ENCODE measurements at places on chromosomes 3 and 15.
A peak's percentile ranks its signal among the peaks of the same experiment; 100 is the strongest.

- no peak for DNase-seq
These were observed 156.6 kb upstream of the IL12A start for GRCh38 chr3:159832024-159832423.

DNA sequence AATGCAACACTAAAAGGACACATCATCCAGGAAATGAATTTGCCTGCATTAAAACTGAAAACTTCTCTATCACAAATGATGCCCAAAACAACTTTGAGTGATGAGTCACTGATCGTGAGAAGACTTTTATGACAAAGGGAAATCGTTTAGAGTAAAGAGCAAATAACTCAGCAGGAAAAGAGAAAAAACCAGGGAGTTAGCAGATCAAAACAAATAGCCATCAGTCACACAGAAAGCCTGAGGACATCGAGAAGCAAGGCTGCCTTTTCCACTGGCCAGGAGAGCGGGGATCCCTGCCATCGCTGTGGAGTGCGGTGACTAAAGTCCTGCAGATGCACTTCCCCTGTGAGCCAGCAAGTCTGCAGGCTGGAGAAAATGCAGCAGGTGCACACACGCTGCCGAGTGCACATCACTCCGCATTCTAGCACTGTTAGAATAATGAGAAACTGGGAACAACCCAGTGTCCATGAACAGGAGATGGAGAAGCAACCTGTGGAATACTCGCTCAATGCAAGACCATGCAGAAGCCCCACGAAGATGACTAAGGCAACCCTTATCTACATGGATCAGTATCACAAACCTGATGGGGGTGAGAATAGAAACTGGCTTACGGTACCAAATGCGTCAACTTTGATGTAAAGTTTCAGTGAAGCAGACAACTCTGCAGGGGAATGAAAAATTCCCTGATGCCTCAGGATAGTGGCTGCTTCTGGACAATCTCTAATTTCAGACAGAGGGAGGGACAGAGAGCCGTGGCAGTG, 86.4 kb downstream of the NSMCE3 start:
- no peak for DNase-seq

GRCh38 chr15:82532991-82533481, 7.2 kb downstream of the RPS17 start:
- no peak for DNase-seq

DNA sequence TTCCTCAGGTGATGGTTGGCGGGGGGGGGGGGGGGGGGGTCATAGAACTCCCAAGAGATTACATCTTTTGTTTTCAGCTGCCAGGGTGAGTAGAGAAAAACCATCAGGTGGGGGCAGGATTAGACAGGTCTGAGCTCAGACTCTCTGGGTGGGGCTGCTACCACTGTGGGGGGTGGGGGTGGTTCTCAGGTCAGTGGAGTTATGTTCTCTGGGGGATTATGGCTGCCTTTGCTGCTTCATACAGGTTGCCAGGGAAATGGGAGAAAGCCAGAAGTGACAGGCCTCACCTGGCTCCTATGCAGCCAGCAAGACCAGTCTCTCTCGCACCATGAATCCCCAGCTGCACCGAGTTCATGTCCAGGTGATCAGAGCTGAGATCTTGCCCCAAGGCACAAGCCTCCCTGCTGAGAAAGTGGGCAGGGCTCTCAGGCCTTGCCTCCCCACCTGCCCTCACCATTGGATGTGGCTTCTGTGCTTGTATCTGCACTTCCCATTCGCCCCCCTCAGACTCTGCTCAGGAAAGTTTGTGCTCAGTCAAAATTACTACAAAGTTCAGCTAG, 828.1 kb downstream of the MCTP2 start:
- DNase-seq = no peak

- DNase-seq = no peak
These were observed 59.7 kb downstream of the MSL2 start for GRCh38 chr3:136136454-136136853.

- no peak for DNase-seq
These were observed 28.7 kb downstream of the ATRIP start for GRCh38 chr3:48475188-48475587.

DNA sequence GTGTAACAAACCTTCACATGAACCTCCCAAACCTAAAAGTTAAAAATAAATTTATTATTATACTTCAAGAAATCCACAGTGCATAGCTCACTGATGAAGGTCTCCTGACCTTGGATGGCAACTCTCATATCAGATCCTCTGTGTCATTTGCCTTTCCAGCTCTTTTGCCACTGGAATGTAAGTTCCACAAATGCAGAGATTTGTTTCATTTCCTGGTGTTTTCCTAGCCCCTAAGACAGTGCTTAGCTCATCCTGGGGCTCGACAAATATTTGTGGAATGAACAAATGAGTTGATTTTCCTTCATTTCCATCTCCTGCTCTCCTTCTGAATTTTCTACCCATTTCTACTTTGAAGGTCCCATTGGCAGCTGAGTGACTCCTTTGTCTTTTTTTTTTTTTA, 56.0 kb downstream of the FRMD4B start:
- no peak for DNase-seq

- no peak for DNase-seq
These were observed 17.3 kb upstream of the SOX14 start for GRCh38 chr3:137746808-137747207.

GRCh38 chr3:67781218-67781617, 126.8 kb upstream of the SUCLG2 start:
- no peak for DNase-seq

GRCh38 chr15:25711164-25711563, 152.0 kb downstream of the ATP10A start:
- DNase-seq = no peak

GRCh38 chr3:42080453-42080872, 10.7 kb upstream of the TRAK1 start:
- no peak for DNase-seq

DNA sequence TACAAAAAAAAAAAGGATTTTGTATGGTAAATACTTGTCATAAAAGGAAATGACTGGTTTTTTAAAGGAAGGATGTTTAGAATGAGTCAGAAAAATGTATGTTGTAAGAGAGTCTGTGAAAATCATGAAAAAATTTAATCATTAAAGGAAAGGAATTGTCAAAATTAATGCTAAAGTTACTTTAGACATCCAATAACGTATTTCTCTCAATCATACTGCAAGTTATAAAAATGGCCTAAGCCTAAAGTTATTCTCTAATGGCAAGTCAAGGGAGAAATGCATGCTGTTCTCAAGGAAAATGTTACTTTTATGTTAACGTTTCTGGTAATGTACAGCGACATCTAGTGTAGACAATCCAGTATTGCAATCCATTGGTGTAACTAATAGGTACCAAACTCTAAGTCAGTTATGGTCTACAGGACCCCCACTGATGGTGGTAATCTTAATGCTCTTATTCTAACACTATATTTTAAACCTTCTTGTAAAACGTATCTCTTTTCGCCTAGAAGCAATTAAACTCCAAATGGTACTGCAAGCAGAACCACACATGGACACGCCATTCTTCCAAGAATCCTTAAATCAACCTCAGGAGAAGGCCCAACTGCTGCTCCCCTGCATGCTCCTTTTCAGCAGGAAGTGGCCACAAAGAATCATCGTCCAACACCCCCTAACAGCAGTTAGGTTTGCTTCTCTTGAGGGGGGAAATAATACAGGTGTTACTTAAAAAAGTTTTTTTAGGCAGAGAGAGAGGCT, 35.2 kb downstream of the NCEH1 start:
- DNase-seq = no peak

GRCh38 chr3:126781889-126782491, 78.0 kb downstream of the CHCHD6 start:
- DNase-seq = no peak

- no peak for DNase-seq
These were observed 50.2 kb downstream of the CHP1 start for GRCh38 chr15:41281236-41281635.

GRCh38 chr15:42704492-42704926, 32.4 kb downstream of the CDAN1 start:
- DNase-seq = peak; percentile 19

- DNase-seq = no peak
These were observed 2.6 kb downstream of the MORF4L1 start for GRCh38 chr15:78875107-78875914.

DNA sequence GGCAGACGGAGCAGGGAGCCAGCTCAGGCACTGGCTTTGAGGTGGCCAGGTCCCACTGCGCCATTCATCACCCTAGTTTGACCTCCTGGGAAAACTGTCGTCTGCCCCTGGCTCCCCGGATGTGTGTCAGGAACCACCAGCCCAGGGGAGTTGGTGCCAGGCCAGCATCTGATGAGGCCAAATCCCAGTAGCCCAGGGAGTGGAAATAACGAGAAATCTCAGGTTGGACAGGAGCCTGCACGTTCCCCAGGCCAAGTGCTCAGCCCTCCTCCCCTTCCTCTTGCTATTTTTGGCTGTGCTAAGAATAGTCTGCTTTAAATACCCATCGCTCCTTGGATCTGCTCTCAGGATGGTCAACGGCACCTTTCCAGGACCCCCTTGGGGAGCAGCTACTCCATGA, 93.1 kb upstream of the RPL32 start:
- DNase-seq = no peak

DNA sequence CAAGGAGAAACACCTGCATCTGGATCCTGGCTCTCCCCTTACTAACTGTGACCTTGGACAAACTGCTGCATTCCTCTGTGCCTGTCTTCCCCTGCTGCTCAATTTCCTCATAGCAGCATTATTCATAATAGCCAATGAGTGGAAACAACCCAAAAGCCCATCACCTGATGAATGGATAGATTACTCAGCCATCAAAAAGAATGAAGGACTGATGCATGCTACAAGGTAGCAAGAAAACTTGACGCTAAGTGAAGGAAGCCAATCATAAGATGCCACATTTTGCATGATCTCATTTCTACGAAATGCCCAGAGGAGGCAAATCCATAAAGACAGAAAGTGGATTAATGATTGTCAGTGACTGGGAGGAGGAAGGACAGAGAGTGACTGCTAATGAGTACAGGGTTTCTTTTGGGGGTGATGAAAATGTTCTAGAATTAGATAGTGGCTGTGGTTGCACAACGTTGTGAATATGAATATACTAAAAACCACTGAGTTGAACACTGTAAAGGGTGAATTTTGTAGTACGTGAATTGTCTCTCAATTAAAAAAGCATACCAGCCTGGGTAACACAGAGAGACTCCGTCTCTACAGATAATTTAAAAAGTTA, 11.2 kb downstream of the IGDCC4 start:
- no peak for DNase-seq

GRCh38 chr3:160213191-160213590, 12.0 kb upstream of the C3orf80 start:
- no peak for DNase-seq

DNA sequence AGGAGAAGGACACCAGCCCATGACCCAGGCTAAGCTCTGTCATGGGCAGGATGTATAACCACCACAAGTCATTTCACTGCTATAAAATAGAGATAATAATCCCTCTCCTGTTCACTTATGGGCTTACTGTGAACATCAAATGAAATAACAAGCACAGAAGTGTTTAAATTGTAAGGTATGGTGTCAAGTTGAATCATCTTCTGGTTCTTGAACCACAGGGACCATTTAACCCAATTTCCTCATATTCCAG, 44.3 kb upstream of the TLE3 start:
- DNase-seq = no peak

DNA sequence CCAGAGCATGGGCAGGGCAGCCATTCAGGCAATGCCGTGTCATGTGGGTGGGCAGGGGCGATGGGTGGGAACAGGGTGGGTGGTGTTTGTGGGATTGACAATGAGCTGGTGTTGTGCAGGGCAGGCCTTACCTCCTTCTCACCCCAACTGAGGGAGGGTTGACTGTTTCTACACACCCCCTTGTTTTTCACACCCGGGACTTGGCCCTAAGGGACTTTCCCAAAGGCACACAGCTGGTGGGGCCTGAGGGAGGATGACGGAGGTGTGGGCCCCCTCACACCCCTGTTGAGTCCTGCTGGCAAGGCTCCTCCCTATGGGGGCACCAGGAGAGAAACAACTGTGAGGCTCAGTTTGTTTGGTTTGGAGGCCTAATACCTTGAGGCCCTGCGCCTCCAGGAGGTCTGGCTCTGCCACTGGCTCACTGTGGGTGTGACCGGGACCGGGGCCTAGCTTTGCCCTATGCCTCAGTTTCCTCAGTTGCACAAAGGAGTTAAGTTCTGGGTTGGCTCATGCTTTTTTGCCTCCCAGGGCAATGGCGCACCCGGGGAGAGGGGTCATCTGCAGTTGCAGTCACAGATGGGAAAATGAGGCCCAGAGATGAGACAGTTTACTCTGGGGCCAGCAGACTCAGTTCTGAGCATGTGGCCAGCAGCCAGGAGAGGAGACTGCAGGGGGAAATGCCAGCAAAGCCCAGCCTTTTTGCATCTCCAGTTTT, 5.1 kb upstream of the DNAH1 start:
- peak; percentile 56 for DNase-seq

Measured in stimulated activated CD8-positive, alpha-beta memory T cell treated with anti-CD3 and anti-CD28 coated beads, Interleukin-4, amount 100 ng/mL, for 4 hours (primary cell).